CD4-positive, alpha-beta T cell (primary cell): ENCODE measurements at places on chromosomes 3 and 15.

GRCh38 chr15:52106641-52107040 is 5.9 kb downstream of the BCL2L10 start:
- DNase-seq = no peak

DNA sequence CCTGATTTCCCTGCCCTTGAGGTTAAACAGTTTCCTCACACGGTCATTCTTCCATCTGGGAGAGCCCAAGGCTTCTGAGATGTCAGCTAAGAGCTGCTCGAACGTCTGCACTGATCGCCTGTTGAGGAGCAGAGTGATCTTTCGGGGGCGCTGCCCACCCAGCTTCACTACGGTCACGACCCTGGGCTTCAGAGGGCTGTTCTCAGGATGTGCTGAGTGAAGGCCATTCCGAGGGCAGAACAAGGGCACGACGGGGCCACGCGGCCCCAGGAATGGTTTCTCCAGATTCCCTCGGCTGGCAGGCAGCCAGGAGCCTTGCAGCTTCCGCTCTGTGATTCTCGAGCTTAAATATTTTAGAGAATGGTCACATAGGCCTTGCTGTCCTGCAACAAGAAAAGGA is 25.7 kb downstream of the DCLK3 start:
- DNase-seq = no peak

DNA sequence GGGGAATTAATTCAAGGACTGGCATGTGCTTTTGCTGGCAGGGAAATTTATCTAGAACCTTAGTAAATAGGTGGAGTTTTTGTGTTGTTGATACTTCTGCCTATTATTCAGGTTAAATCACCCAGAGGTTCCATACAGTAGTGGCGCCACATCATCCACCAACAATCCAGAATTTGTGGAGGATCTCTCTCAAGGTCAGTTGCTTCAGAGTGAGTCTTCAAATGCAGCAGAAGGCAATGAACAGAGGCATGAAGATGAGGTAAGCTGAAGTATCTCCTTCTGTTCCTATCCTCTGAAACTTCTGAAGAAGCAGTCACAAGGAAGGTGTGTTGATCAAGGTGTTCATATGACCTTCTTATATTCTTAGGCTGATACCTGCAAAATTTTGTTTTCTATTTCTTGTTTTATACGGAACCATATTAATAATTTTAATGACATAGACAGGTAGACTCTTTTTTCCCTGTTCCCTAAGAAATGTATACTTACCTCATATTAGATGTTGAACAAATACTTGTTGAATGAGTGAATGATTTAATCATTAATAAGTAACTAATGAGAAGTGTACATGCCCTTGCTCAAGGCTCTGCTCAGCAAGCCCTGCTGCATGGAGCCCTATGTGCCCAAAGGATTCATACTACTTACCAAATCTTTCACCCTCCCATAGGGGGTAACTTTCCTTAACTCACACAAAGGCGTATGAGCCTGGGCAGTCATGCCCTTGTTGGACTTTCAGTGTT is 43.6 kb downstream of the HMG20A start:
- no peak for DNase-seq

- DNase-seq = peak; percentile 70
Observed at GRCh38 chr15:70257573-70258248, 160.0 kb upstream of the TLE3 start.

DNA sequence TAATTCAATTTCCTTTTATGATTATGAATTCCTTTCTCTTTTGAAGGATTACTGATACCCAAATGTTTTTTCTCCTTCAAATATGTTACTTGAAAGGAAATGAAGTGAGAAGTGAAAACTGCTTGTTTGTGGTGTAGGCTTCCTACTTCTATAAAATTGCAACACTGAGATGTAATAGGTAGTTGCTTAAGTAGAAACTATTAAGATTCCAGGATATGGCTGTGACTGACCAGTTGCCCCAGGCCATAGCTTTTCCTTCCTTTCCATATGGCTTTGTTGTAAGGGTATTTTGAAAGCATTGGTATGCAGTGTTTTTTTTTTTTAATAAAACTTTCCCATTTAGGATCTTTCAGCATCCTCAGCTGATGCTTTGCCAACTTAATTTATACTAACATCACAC is 28.5 kb downstream of the DNAJC13 start:
- DNase-seq = no peak

DNA sequence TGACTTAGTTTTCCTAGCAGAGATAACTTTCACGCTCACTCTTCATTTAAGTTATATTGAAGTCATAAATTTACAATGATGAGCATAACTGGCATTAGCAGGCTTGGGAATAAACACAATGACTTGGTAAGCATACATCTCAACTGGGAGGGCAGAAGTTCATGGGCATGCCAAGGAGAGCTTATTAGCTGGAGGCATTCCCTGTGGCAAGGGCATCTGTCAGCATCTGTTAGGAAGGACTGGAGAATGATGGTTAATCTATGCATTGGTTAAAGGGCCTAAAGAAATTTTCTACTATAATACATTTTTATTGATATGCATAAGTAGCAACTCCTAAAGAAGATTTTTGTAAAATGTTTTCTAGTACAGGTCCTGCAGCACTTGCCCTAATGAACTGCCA is 52.4 kb downstream of the NEK11 start:
- DNase-seq = no peak

DNA sequence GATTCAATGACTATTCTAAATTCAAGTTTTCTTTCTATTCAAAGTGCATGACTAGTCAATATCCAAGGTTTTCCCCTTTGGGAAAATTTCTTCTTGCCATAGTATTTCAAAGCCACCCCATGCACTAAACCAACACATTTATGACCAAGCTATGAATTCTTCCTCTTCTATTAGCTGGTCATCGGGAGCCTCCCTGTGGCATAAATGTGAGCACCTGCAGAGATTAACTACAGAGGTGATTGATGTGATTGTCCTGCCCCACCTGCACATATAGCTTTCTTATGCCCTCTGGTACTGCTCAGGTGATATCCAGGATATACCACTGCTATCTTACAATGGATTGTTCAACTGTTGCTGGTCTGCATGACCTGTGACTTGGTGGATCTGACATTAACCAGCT is 694.9 kb downstream of the ZBBX start:
- no peak for DNase-seq

- DNase-seq = no peak
Observed at GRCh38 chr3:72112435-72112834, 327.5 kb upstream of the PROK2 start.

DNA sequence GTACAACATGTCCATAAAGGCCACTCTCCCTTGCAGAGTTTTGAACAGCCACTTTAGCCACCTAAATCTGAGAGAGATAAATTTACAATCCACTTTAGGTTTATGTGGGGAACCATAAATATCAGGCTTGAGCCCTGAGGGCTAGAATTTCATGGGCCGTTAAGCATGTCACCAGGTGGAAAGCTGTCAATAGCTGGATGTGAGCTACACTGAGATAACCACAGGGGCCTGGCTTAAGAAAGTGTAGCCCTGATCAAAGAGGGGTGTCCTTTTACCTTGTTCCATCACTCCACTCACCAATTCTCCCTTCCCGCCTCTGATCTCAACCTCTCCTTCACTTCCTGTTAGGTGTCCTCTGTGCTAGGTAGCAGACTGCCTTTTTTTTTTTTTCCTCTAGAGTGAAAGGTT is 172.8 kb upstream of the ICE2 start:
- no peak for DNase-seq

GRCh38 chr15:99909592-99910295 is 176.5 kb upstream of the LYSMD4 start:
- DNase-seq = no peak

DNA sequence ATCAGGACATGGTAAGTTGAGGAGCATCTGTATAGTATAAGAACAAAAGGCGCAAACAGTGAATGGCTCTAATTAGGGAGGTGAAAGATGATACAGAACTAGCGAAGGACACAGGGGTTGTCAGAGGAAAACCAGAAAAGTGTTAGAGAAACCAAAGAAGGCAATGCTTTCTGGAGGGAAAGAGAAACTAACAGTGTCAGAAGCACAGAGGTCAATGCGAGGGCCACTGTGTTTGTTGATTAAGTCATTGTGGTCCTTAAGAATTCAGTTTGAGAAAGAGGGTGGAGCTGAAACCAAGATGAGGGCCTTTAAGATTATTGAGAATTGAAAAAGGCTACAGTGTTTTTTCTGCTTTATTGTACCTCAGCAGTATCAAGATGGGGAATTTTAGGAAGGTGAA is 28.8 kb downstream of the ATG7 start:
- DNase-seq = no peak

- no peak for DNase-seq
Observed at GRCh38 chr3:146256851-146257486, 6.1 kb upstream of the PLSCR4 start.

GRCh38 chr3:42906070-42906847 is at the start of gene ZNF662:
Gene ZNF662, plus strand, starts transcription at chr3:42906142. Its CDS starts 1,973 bp downstream, at chr3:42908115.
- peak; percentile 14 for DNase-seq

GRCh38 chr15:69699096-69699495 is 246.5 kb downstream of the RPLP1 start:
- DNase-seq = no peak

- DNase-seq = no peak
Observed at GRCh38 chr3:194246709-194247349, 104.3 kb downstream of the CPN2 start.
